Renal pelvis (tissue), 12 donors: ENCODE measurements at places on chromosomes 2 and 18. TPM values are rescaled to one million over a fixed set of nuclear protein-coding genes. Genes with fewer than 3 reads are reported as not detected.

- no peak for DNase-seq
Observed at GRCh38 chr18:13291745-13292447, 73.3 kb downstream of the LDLRAD4 start.

GRCh38 chr2:64762301-64762997, 108.7 kb upstream of the SERTAD2 start:
- no peak for DNase-seq

DNA sequence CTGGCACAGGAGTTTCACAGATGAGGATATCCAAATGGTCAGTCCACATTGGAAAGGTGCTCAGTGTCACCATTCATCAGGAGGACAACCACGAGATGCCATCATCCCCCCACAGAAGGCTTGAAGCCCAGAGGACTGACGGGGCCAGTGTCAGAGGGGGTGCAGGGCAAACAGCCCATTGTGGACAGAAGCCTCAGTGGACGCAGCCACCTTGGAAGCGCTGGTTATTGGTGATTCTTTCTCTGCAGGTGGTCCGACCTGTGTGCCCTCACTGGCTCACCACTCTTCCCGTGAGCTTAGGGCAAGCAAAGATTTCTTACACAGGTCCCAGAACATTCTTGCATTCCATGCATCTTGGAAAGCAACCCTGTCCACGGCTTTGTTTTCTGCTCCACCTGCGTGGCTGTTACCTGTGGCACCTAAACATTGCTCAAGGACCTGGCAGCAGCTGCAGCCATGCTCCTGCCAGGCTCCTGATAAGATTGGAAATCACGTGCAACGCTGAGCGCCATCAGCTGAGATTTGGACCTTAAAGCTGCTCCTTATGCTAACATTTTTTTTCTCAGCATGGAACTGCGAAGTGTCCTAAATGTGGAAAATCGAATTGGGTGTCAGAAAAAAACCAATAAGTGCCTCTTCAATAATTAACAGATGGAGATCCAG, 110.9 kb upstream of the CTDP1 start:
- DNase-seq: no peak

DNA sequence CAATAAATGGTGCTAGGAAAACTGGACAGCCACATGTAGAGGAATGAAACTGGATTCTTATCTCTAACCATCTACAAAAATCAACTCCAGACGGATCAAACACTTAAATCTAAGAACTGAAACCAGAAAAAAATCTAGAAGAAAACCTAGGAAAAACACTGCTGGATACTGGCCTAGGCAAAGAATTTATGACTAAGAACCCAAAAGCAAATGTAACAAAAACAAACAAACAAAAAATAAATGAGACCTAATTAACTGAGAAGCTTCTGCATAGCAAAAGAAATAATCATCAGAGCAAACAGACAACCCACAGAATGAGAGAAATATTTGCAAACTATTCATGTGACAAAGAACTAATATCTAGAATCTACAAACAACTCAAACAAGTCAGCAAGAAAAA, 314.0 kb upstream of the REV1 start:
- no peak for DNase-seq

DNA sequence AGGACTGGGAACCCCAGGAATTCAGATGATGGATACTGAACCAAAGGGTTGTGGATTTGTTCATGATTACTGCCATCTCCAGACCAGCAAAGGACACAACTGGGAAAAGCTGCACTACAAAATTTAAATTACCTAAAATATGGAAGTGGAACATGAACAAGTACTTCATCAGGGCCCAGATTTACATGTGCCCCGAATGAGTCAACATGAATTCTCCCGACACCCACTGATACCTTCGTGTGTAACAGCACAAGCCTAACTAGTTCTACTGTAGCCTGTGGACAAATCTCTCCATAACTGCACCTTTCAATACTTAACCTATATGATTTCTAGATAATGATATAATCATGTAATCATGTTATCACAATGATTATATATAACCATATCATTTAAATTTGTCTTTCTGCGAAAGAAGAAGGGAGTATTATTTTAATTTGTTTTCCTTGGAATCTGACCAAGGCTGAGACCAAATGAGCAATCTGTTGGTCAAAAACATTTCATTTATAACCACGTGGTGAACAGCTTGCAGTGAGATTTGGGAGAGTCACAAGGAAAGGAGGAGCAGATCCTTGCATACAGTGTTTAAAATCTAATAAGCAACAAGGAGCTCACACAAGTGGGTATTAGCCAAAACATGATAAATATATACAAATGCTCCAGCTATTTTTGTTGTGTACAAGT, 70.5 kb downstream of the CACNB4 start:
- DNase-seq: no peak

Gene CIB4
- 0.78 TPM for polyA plus RNA-seq

Gene ANXA4
- 283 TPM for polyA plus RNA-seq
